A172 (cell line): ENCODE measurements at places on chromosomes 16 and 17. TPM values are rescaled to one million over a fixed set of nuclear protein-coding genes. Genes with fewer than 3 reads are reported as not detected.

Gene TMEM220
- total RNA-seq = 0.12 and 0.26 TPM in 2 replicates

- no peak for DNase-seq
Measured at GRCh38 chr17:62906881-62907280, 59.2 kb upstream of the TANC2 start.

GRCh38 chr17:76369804-76370203 is 14.6 kb upstream of the SPHK1 start:
- DNase-seq = no peak

- peak; percentile 95 for DNase-seq
Measured at GRCh38 chr16:89343501-89344457, 126.3 kb downstream of the ZNF778 start.

Gene VASN
- total RNA-seq = 87.4 and 100 TPM in 2 replicates

Gene SLFN12
- 37.4 and 47.9 TPM in 2 replicates for total RNA-seq

GRCh38 chr17:45111850-45112249 is 20.5 kb downstream of the PLCD3 start:
- DNase-seq = no peak

- no peak for DNase-seq
Measured at GRCh38 chr16:83940630-83941378, 12.2 kb upstream of the OSGIN1 start.

DNA sequence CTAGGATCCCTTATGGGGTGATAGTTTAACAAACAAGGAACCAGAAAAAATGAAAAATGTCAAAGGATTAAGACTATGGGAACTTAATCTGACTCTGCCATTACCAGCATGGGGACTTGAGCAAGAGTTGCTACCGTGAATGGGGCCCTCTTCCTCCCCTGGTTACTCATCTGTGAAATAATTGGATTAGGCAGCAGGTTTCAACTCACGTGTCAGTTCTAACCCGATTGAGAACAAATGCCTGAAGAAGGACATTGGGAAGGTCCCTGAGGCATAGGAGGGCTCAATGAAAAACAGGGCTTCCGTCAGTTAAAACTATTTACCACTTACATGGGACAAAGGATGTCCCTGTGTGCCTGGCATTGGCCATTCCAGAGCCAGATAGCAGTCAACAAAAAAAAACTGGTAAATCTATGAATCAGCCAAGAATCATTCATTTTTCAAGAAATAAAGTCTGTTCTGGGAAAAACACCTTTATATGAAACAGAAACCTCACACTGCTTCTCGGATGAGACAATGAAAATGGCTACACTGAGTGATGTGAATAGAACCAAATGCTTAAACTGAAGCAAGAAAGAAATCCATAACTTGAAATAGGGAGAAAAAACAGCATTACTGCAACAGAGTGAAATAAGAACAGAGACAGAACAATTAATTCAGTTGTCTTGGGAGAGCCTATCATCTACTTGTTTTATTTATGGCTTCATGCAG is 104.3 kb downstream of the ADAMTS18 start:
- DNase-seq = no peak

DNA sequence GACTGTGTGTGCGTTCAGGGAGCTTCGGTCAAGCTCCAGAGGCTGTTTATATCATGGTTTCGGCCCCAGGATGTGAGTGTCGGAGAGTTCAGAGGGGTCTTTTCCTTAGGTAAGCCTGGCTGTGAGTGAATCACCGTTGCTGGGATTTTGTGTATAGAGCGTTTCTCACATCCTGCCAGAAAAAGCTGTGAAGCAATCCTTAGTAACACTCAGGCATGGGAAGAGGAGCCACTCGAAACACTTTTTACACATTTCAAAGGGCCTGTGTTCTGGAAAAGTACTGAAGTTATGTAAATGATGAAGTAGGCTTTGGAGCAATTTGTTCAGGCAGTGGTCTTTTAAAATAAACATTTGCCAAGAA is 662 bp downstream of the PGS1 start:
- DNase-seq = peak; percentile 70

DNA sequence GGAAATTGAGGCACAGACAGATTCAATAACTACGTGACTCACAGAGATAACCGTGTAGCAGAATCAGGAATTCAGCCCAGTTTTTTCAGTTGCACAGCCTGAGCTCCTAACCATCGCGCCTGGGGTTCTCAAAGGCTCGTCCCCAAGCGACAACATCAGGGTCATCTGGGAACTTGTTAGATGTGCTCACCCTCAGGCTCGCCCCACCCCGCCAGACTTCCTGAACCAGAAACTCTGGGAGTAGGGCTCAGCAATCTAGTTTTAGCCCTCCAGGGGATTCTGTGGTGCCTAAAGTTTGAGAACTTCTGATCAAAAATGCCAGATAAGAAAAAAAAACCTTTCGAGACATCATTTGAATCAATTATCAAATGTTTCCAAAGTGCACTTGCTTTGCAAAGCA is 559.8 kb downstream of the WWOX start:
- DNase-seq = no peak

- no peak for DNase-seq
Measured at GRCh38 chr16:5903832-5904231, 806.2 kb upstream of the EEF2KMT start.

Gene ATXN7L3
- total RNA-seq = 44.3 and 54.5 TPM in 2 replicates

- DNase-seq = no peak
Measured at GRCh38 chr17:75308732-75309629, 19.7 kb upstream of the SLC25A19 start.

GRCh38 chr17:8628172-8628571 is 2.4 kb downstream of the MYH10 start:
- no peak for DNase-seq
